ENCODE measurements at places on chromosomes 7 and 10. TPM values are rescaled to one million over a fixed set of nuclear protein-coding genes. Genes with fewer than 3 reads are reported as not detected.

The ADGRA1 gene
- 0.51 TPM for total RNA-seq

The FAM237B gene
- total RNA-seq, result not detected

GRCh38 chr7:128453836-128454804, 1.6 kb upstream of the HILPDA start:
- H3K4me3 ChIP-seq, result peak overlapping the region; percentile 19
- peak; percentile 93 for DNase-seq
- peaks cover 5% of the 10 kb centered on the region for H3K36me3 ChIP-seq
- H3K27ac ChIP-seq, result peak overlapping the region; percentile 89

- no peaks in the 10 kb centered on the region for H3K36me3 ChIP-seq
- DNase-seq, result no peak
- no peak overlapping the region for H3K4me3 ChIP-seq
- H3K27ac ChIP-seq, result no peak overlapping the region
Observed at GRCh38 chr10:35765066-35765527, 123.0 kb upstream of the FZD8 start.

GRCh38 chr10:18224626-18225445, 84.6 kb downstream of the CACNB2 start:
- H3K27me3 ChIP-seq, result no peaks in the 10 kb centered on the region
- H3K4me1 ChIP-seq, result no peaks in the 10 kb centered on the region
- H3K27ac ChIP-seq, result no peak overlapping the region
- no peaks in the 10 kb centered on the region for H3K36me3 ChIP-seq
- H3K4me3 ChIP-seq, result no peak overlapping the region
- no peak for DNase-seq

DNA sequence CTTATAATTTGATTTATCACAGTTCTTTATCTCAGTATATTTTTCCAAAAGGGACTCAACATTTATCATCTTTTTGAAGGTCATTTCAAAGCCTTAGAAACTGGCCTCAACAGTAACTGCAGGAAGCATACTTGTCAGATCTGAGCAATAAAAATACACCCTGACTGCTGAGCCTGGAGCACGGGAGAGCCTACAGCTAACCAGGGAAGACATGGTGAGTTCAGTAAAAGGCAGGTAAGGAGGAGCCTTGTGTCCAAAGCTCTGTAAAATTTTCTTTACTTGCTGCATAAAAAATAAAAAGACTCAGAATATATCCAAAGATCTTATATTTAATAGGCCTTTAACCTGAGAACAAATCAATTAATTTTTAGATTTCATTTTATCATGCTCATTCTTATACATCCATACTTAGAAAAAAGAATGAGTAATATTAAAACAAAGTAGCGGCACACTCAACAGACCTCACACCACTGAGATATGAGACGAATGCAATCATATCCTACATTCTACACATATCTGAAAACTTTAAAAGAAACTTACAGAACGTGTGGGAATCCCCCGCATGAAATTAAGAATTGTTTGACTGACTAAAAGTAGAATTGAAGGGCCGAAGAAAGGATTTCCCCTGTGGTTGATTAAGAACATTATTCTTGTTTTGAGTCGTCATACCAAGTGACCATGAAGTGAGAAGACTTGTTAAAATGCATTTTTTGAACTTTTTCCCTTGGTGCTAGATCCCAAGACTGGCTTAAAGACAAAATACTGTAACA, 296.4 kb upstream of the MKLN1 start:
- no peak for DNase-seq
- H3K27ac ChIP-seq, result peak overlapping the region; percentile 8
- no peaks in the 10 kb centered on the region for H3K27me3 ChIP-seq
- H3K4me3 ChIP-seq, result no peak overlapping the region

GRCh38 chr10:104582602-104582951, 58.5 kb upstream of the SORCS3 start:
- peaks cover 12% of the 10 kb centered on the region for H3K4me1 ChIP-seq
- H3K4me3 ChIP-seq, result no peak overlapping the region
- H3K36me3 ChIP-seq, result no peaks in the 10 kb centered on the region
- DNase-seq, result no peak
- no peaks in the 10 kb centered on the region for H3K27me3 ChIP-seq
- no peak overlapping the region for H3K27ac ChIP-seq

GRCh38 chr10:26534384-26534783, 96.2 kb downstream of the APBB1IP start:
- no peak overlapping the region for H3K4me3 ChIP-seq
- DNase-seq, result no peak
- H3K4me1 ChIP-seq, result no peaks in the 10 kb centered on the region

DNA sequence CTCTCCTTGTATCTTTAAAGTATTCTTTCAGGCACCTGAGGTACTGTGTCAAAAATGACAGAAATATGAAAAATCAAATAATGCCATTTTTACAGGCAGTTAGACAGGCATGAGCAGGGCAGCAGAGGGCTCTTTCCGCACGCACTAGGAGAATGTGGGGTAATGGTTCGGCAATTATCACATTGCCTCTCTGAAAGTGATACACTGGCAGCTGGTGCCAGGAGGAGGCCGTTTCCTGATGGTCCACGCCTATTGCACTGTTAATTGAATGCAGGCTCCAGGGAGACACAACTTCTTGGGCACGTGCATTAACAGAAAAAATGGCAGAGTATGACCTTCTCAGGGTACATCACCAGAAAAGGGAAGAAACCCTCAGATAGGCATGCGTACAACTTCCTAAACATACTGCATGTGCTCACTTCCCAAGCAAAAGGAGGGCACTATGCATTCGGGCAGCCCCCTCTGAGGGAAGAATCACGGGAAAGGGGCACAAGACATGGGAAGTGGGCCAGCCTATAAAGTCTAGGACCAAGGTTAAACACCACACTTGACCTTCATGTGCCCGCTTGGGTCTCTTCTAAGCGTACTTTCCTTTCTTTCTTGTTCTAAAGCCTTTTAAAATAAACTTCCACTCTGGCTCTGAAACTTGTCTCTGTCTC, 161.7 kb downstream of the TNS3 start:
- H3K27ac ChIP-seq, result no peak overlapping the region
- DNase-seq, result no peak
- H3K36me3 ChIP-seq, result peaks cover 21% of the 10 kb centered on the region
- H3K27me3 ChIP-seq, result no peaks in the 10 kb centered on the region
- H3K4me1 ChIP-seq, result peaks cover 5% of the 10 kb centered on the region

Measured in right atrium auricular region (tissue), 2 donors.